ENCODE measurements at places on chromosomes 3 and 15.

GRCh38 chr3:45554006-45554666, 40.4 kb upstream of the LIMD1 start:
- peak; percentile 40 for DNase-seq

DNA sequence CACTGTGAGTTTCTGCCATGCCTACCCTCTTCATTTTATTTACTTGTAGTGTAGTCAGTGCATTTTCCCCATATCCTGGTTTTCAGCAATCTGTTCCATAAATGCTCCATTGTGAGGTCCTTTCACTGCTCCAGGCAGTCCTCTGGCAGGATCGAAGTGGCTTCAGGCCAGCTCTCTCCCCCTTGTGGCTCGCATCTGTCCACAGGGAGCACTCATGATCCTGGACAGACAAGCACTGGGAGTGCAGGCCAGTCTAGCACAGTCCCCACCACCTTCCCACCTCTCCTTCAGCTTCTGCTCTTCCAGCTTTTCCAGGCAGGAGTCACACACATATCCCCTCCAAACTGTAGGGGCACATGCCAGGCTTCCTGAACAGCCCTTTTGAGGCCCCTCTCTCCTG, 173.6 kb downstream of the PPM1L start:
- no peak for DNase-seq

- DNase-seq: no peak
Observed at GRCh38 chr3:5769825-5770224, 582.3 kb downstream of the EDEM1 start.

GRCh38 chr3:76367281-76367680, 581.9 kb upstream of the ZNF717 start:
- DNase-seq: no peak

GRCh38 chr3:113261626-113262303, 50.4 kb downstream of the BOC start:
- peak; percentile 79 for DNase-seq

GRCh38 chr3:25292595-25292994, 135.5 kb upstream of the RARB start:
- DNase-seq: no peak

DNA sequence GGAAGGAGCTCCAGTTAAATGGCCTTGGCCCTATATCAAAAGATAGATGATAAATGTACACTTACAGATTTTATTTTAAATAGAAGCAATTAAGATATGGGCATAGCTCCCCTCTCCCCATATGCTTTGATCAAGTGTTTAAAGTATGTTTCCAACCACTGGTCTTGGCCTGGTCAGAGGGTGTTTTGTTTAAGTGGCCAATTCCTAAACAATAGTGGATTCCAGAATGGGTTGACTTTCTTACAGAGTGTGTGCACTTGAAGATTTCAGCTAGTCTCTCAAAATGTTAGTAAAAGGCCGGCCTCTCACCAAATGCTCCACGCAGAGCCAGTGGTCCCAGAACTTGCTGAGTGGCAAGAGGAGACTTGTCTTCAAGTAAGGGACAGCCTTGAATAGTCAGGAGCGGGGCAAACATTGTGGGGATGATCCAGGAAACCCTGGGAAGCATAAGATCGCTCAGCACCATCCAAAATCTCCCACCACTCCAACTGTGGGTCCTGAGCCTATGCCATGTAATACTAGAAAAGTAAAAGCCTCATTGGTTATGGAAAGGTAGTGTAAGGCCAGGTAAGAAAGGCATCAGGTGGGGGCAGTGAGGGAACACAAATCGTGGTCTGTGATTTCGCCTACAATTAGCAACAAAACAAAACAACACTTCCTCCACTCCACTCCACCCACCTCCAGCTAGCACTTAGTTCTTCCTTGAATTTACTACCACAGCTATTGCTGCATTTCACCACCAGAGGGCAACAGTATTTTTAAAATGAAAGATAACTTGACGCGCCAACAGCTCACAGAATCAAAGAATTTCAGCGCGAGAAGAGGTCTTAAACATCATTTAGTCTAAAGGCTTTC, 4.8 kb downstream of the RARRES1 start:
- DNase-seq: peak; percentile 81

DNA sequence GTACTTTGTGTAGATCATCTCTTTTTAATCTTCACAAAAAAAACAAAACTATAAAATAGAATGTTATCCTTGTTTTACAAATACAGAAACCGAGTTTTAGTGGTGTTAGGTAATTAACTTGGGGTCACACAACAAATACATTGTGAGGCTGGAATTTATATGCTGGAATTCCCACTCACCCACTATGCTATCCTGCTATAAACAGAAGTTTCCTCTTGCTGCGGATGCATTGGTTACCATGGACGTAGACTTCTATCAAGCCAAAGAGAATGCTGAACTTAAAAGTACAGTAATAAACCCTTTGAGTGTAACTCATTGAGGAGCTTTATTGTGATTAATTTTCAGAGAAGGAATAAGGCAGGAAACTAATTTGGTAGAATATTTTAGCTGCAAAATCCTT, 9.2 kb downstream of the SNAP23 start:
- no peak for DNase-seq

- DNase-seq: no peak
Observed at GRCh38 chr3:11554236-11554610, 89.5 kb downstream of the VGLL4 start.

GRCh38 chr3:135896613-135897012, 68.9 kb upstream of the PPP2R3A start:
- no peak for DNase-seq

GRCh38 chr3:43023746-43024145, 44.6 kb downstream of the GASK1A start:
- no peak for DNase-seq

DNA sequence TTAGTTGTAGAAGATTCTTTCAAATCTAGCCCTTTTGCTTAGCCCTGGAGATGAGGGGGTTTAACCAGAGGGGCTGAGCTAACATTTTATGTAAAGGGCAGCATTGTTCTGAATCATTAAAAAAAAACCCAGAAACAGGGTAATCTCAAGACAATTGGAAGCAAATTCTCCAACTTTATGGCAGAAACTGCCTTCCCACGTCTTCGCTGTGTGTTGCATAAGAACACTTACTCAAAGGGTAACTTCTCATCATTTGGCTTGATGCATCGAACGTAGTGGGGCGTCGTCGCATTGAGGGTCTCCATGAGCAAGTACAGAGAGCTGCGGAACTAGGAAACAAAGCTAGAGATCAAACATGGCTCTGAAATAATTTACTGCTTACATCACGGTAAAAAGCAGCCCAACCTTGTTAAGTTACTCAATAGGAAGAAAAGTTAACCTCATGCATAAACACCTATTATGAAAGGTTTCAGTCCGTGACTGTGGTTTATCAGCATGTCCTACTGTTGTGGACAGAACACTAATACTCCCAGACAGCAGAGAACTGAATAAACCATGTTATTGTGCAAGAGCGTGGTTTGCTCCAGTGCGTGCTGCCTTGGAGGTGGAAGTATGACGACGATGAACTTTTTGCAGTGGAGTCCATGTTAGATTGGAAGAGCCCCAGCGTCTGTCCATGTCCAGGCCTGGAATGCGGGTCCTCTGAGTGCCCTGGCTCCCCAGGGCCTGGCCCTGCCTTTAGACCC, 48.7 kb downstream of the MYO5C start:
- DNase-seq: no peak

DNA sequence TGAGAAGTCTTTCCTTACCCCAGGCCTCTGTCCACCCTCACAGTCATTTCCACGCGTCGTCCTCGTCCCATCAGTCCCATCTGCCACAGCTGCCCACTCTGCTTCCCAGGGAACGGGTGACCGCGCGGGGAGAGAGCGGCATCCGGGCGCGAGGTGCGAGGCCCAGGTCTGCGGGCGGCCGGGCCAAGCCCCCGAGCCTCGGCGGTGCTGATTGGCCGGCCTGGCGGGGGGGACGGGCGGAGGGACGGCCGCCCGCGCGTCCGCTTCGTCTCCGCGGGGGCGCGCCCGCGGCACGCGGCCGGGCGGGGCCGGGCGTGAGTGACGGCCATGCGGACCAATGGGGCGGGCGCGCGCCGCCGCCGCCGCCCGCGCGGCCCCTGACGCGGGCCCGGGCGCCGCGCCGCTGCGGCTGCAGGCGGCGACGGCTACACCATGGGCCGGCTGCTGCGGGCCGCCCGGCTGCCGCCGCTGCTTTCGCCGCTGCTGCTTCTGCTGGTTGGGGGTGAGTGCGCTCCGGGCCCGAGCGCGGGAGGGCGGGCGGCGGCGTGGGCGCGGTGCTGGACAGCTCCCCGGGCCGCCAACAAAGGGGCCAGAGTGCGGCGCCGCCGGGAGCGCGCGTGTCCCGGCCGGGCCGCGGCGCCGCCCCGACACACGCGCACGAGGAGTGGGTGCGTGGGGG, at the start of gene PODXL2:
Gene PODXL2, plus strand, starts transcription at position 398 of the 679 bp plus-strand sequence. Its CDS starts 35 bp downstream, at position 433.
- peak; percentile 64 for DNase-seq

DNA sequence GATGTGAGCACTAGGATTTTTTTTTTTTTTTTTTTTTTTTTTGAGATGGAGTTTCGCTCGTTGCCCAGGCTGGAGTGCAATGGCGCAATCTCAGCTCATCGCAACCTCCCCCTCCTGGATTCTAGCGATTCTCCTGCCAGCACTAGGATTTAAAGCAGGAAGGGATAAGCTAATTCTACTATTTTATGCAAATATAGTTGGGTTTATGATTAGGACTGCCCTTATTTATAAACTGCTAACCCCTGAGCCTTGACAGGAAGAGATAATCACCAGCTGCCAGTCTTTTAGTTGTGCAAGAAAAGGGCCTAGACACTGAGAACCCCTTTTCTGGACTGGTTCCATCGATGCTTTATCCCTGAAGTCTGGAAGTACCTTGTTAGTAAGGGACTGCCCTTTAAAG, 36.7 kb downstream of the IFT57 start:
- no peak for DNase-seq

DNA sequence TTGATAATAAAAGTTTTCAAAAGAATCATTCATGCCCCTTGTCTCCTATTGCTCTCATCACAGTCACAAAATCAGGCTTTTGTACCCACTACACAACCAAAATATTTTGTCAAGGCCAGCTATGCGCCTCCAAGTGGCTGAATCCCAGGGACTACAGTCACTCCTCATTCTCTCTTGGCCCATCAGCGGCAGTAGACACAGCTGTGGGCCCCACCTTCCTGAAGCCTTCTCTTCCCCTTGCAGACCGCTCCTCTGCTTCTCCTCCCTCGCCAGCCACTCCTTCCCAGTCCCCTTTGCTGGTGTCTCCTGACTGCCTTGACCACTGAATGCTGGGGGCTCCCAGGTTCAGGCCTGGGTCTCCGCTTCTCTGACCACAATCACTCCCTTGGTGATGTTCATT, 52.1 kb downstream of the LSM3 start:
- no peak for DNase-seq

DNA sequence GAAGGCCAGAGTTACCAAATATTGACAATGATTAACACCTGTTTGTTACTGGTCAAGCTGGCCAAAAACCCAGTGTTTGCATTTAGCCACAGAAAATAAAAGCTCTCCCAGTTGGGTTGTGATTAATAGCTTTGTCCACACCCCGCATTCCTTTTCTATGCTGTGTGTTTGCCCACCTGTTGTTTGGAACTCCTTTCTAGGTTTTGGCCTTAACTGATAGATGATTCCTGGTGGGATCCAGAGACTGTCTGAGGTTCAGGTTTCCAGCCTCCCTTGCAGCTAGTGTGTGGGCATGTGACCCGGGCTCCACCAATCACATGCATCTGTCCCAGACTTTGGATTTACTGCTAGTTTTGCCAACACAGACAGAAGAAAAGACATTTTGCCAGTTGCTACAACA, 83.8 kb downstream of the PTPRG start:
- DNase-seq: no peak

DNA sequence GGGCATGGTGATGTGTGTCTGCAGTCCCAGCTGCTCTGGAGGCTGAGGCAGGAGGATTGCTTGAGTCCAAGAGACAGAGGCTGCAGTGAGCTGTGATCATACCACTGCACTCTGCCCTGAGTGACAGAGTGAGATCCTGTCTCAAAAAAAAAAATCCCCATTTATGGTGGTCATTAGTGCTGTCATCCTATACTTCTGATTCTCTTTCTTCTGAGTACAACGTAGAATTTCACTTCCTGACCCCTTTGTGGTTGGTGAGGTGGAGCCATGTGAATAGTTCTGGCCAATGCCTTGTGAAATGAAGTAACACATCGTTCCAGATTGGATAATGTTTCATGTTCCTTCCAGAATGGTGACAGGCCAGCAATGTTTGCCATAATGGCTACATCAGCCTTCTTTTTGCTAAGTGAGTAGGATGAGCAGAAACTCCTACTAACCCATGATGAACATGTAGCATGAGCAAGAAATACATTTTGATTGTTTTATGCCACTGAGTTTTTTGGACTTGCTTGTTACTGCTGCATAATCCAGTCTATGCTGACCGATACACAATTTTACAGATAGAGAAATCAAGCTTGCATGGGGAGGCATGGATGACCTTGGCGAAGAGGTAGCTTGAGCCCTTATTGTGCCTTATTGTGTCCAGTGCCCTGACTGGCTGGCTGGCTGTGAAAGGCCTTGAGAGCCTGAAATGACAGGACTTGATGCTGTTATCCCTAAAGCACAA, 30.9 kb upstream of the TLE3 start:
- no peak for DNase-seq

DNA sequence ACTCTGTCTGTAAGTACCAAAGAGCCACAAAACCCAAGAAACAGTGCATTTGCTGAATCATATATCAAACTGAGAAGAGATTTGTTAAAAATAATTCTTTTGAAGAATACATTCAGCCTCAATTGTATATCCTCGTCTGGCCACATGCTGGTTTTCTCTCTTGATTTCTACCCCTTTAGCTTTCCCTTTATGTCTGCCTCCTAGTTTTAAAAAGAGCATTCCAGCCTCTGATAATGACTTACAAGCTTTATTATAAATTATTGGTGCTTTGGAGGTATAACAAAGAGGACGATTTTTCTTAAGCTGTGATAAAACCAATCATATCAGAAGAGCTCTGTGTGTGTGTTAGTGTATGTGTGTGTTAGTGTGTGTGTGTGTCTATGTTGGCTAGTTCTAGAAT, 70.4 kb upstream of the ROBO2 start:
- DNase-seq: no peak

DNA sequence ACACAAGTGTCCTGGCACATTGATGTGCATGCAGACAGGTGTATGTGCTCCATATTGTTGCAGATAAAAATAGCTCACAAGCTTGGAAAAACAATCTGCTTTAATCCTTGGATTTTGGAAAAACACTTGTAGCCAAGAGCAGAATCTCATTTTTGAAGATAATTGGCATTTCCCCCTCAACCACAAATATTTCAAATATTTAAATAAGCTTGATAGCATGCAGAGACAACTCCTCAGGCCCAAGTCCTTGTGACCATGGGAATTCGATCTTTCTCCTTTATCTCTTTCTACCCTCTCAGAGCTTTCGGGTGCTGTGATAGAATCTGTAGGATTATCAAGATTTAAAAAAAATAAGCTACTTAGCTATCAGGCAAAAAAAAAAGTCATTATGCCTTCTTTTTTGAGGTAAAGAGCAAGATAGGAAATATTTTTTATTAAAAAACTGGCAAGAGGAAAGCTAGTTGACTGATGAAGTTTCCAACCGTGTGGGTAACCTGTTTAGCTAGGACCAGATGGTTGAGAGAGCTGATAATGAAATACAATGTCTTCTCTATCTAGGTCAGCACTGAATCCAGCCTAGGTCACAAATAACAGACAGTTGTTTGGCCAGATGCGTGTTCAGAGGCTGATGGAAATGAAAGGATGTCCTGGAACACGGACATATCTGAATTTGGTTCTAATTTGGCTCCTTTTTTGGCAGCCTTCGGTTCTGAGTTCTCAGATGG, 54.9 kb upstream of the SNRK start:
- DNase-seq: no peak

- DNase-seq: no peak
Observed at GRCh38 chr15:41804916-41805666, 22.8 kb upstream of the JMJD7 start.
